ENCODE measurements at places on chromosomes 12 and 14.

DNA sequence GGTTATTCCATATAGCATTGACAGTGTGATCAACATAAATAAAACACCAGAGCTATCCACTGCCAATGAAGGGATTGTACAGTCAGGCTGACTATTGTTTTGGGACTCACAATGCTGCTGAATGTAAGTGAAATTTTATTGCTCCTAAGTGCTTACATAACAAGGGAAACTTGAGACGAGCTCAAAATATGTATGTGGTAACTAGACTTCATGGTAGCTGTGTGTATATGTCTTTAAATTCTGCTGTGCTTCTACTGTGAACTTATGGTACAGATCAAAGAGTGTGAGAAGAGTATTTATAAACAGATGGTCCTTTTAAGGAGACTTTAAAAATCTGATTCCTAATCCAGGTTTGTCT lies 6.9 kb downstream of the FLRT2 start:
- DNase-seq: no peak

- no peak for DNase-seq
These were observed 3.3 kb upstream of the RIMBP2 start for GRCh38 chr12:130719263-130719859.

DNA sequence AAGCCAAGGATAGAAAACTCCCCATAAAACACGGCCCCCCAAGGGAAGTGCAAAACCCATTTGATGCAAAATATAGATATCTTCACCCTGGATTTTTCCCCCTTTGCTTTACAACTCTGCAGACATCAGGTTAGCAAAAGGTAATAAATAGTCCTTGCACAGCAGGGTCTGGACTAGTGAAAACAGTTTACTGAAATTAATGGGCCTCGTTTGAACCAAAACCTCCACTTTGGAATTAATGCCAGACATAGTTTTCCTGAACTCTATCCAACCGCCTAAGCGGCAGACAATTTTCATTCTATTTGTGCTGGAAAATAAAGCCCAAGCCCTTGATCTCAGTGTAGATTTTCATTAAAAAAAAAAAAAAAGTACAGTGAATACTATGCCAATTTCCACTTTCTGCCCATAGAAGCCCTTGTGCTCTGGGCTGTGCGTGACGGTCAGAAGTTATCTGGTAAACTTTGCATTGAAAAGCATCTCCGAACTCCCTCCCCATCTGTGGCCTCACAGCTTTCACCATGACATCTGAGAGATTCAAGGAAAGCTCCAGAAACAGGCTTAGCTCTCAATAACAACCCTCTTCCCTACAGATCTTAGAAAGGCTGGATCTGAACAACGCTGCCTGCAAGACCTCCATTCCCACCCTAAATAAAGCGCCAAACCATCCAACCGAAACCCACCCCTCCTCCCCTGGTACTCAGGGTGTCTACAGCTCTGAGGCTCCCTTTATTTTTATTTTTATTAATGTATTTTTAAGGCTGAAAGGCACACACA lies 11.0 kb upstream of the IRF2BPL start:
- no peak for DNase-seq

DNA sequence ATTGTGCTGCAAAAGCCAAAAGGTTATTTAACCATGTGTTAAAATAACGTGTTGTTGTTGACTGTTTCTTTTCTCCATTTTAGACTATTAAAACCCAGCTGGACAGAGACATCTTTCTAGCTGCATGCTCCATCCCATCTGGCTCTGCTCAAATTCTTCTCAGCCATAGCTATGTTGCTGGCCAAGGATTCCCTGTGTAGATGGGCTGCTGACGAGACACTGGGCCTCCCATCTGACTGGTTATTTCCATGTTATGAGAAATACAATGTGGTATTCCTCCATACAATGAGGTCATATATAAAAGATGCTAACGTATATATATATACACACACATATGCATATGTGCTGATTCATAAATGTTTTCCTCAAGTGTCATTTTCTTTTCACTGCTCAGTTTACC lies 30.1 kb downstream of the MED13L start:
- no peak for DNase-seq

GRCh38 chr12:55817345-55818139 lies at the start of the genes ORMDL2 and SARNP:
Gene ORMDL2, plus strand, starts transcription at chr12:55818041. Its CDS starts 959 bp downstream, at chr12:55819000.
Gene SARNP, minus strand, starts transcription at chr12:55817724. Its CDS starts 23 bp downstream, at chr12:55817701.
- DNase-seq: peak; percentile 86

DNA sequence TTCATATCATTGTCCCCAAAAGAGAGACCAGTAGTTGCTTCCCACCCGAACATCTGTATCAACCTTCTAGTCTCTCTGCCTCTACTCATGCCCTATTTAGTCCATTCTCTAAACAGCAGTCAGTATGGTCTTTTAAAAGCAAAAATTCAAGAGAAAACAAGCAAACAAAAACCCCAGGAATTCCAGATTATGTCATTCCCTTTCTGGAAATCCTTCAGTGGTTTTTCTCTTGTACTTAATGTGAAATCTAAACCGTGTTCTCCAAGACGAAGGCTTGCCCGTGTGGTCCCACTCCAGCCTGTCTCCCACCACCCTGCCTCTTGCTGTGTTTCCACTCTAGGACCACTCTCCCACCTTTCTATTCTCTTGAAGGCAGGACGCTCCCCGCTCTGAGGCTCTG lies 90.8 kb downstream of the TMEM30B start:
- no peak for DNase-seq

DNA sequence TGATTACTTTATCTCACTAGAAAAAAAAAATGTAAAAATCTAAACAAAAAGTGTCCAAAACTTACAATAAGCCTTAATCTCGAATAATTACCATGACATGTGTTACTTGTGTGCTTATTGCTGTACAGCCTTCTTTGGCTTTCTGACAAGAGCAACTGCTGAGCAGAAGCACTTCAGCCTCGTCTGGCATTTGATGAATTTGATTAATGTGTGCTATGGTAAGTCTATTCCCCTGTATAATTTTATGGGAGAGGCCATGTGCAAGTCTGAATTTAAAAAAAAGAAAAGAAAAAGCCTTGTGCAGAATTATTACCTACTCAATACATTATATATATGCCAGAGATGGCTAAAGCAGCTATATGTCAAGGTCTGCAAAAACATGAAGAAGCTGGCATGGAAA lies 113.9 kb downstream of the AEBP2 start:
- DNase-seq: no peak

- DNase-seq: no peak
These were observed 15.0 kb upstream of the MDM2 start for GRCh38 chr12:68792952-68793351.

- DNase-seq: no peak
These were observed 1226.7 kb downstream of the FLRT2 start for GRCh38 chr14:86756521-86757190.

DNA sequence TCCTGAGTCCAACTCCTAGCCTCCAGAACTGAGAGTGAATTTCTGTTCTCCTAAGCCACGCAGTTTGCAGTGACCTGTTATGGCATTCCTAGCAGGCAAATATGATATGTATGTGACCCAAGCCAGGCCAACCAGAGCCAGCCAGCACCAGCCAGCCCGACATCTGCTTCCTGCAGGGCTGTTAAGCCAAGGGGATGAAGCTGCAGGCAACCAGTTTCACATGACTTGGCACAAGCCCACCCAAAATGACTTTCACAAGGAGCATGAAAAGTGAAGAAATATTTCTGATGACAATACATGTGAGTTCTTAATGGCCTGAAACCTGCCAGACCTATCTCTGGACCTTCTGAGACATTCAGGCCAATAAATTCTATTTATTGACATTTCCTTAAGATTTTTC lies 68.1 kb downstream of the ITPK1 start:
- DNase-seq: no peak

DNA sequence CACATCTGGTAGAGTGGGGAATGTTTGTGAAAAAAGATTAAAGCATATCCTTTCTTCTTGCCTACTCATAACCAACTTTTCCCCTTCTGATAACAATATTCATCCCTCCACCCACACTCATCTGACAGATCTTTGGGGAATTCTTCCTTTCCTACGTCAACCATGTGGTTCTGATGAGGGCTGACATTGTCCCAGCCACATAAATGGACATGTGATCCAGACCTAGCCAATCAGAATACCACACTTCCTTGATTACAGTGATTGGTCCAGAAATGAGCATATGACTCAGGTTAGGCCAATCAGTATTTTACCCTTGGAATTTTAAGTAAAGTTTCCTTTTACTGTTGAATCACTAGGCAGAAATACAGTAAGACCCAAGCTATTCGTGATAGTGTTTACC lies 58.9 kb downstream of the GPR65 start:
- DNase-seq: no peak

DNA sequence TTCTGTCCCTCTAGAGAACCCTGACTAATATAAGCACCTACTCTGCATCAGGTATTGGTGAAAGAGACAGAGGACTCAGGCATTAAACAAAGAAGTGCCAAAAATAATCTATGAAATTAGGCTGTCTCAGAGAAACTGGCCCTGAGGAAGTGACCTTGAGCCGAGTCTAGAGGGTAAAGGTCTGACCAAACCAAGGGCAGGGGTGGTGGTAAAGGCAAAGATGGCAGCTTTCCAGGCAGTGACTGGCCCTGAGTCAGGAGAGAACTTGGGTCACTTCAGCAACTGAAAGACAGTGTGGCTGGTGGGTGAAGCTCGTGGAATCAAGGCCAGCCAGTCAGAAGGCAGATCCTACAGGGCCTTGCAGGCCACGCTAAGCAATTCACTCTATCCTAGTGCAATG lies 30.6 kb downstream of the CDKL1 start:
- no peak for DNase-seq

DNA sequence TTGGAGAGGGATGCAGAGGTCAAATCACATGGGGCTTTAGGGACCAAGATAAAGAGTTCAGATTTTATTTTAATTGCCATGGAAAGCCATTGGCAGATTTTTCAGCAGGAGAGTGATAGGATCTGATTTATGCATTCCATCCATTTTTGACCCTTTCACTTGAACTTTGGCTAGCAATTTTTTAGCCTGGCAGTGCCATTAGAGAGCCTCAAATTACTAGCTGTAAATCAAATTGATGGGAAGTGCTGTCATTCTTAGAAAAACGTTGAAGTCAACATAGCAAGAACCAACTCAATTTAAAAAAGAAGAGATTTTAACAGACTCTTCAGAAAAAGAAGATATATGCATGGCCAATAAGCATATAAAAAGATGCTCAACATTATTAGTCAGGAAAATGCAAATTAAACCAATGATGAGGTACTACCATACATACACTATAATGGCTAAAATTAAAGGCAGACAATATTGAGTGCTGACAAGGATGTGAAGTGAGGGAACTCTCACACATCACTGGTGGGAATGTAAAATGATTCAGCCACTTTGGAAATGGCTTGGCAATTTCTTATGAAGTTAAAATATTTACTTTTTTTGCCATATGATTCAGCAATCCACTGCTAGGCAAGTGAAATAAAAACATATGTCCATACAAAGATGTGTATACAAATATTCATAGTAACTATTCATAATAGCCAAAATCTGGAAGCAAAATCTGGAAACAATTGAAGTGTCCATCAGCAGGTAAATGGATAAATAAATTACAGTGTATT lies 89.7 kb downstream of the PTCSC3 start:
- DNase-seq: no peak

DNA sequence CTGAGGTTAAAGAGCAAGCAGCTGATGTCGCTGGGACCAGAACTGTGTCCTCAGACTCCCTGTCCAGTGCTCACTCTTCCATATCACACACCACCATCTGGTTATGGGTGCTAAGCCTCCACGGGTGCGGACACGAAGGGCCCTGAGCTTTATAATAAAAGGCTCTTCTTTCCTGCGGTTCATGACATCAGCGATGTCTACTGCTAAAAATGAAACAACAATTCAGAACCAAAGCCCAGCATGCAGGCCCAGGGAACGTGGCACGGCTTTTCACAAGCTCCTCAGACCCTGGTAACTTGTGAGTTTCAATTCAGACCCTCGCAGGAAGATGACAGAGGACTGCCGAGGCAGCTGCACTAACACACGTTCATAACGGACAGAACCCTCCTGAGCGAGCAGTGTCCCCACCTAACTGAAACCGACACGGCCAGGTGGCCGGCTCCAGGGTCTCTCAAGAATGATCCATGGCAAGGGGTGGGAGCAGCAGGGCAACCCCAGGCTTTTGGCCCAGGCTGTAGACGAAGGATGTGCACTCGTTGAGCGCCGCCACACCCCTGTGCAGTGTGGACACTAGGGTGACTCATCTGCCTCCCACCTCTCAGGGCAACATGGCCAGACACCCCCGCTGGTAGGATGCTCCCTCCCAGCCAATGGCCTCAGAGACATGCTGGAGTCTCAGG lies 180.3 kb downstream of the CALM1 start:
- no peak for DNase-seq

DNA sequence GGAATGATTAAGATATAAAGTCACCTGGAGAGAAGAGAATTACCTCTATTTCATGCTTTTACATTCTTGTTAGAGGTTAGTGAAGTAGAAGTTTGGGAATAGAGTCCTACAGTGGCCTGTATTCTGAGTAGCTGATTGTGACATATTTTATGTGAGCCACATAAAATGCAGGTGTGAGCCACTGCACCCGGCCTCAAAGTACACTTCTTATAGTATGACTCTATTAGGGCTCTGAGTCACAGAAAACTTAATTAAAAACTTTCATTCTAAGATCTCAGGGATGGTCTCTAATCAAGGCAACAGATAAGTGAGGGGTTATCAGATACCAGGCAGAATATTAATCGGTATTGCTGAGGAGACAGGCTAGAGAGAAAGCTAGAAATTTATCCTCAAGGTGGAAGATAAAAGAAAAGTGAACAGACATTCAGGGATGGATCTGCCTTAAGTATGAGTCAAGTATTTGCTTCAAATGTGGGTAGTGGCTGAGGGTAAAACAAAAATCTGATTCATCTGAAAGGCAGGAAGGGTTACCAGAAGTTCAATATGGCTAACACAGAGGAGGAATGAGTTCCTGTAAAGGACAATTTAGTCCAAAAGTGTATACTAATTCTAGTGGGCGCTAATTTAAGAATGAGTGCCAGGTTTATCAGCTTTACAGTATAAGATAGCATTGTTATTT lies 5.5 kb upstream of the G2E3 start:
- DNase-seq: no peak

DNA sequence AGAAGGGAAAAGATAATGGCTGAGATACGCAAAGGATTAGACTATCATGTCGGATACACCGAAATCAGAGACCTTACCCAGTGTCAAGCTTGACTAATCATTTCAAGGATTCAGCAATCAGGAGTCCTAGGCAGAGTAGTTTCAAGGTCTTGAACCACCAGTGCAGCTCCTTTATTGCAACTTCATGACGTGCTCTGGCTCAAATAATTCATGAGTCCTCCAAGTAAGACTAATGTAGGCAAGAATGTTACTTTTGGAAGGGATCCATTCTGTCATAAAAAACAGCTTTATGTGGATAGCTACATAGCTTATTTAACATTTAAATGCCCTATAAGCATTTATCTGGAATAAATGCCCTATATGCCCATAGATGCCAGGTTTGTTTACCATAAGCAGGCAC lies 123.2 kb downstream of the LMO3 start:
- no peak for DNase-seq

GRCh38 chr12:69514845-69515244 lies 44.7 kb downstream of the FRS2 start:
- DNase-seq: no peak

- no peak for DNase-seq
These were observed 847 bp downstream of the MMP14 start for GRCh38 chr14:22837114-22837749.

GRCh38 chr12:62802321-62802720 lies 132.6 kb downstream of the PPM1H start:
- DNase-seq: no peak

- no peak for DNase-seq
These were observed 414.8 kb upstream of the NOVA1 start for GRCh38 chr14:27012641-27013040.
